GM23338 (cell line): ENCODE measurements at places on chromosomes 4 and X. TPM values are rescaled to one million over a fixed set of nuclear protein-coding genes. Genes with fewer than 3 reads are reported as not detected.
A peak's percentile ranks its signal among the peaks of the same experiment; 100 is the strongest.

DNA sequence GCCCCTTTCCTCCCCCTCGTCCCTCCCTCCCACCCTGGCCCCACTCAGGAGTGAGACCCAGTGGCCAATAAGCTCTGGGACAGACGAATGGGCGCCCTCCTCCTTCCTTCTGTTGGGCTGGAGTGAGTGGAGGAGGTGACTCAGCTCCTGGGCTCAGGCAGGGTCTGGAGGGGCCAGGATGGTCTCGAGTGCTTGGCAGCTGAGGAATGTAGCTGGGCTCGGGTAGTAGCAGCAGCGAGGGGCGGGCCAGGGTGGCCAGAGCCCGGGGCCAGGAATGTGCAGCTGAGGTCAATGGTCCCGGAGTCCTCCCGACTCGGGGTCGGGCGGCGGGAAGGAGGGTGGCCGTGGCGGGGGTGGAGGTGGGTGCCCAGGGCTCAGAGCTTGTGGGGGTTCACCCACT, 15.0 kb downstream of the G6PD start:
- no peak for DNase-seq

DNA sequence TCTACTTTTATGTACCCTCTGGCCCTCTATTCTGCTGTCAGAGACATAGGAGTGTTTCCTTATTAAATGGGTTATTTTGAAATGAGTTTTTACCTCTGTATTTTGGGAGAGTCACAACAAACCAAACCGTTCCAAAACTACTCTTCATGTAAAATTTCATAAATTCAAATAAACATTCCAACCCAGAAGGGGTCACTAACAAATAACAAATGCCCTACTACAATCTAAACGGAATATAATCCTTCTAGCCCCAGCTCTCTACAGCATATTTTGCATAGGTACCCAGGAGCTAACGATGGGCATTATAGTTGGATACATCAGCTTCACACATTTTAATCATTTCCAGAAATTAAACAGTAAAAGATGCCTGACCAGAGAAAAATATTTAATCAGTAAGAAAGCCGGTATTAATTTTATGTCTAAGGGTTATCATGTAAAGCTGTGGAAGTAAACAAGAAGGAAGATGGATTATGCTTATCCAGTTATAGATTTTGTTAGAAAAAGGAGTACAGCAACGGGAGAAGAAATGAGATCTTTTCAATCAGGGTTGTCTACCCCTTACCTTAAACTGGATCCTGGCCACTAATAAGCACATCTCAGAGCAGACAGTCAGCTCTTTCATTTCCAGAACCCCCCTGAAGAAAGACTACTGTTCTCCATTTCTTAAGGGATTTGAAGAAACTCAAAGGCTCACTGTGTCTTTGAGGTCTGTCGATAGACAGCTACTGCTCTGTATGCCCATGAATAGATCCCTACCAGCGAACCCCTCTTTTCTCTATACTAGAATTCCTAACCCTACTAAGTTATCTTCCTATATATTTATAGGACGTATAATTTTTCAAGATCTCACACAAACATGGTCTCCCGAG, 1.2 kb downstream of the UGDH start:
- no peak for DNase-seq

DNA sequence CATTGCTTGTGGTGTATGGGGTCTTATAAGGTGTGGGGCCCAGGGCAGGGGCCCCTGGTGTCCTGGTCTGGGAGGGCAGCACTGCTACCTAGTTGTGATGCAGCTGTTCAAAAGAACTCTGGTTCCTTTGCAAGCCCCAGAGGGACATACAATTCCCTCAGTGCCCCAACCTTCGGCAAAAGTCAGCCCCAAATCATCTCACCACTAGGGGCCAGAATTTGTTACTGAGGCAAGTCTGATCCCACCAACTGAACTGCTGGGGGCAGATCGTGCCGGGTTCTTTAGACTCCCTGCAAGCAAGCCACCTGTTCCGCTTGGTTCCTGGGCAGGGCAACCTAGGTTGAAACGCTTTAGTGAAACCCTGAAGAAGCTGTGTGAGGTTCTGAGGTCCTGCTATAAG, 180.1 kb upstream of the S100G start:
- peak; percentile 49 for DNase-seq

DNA sequence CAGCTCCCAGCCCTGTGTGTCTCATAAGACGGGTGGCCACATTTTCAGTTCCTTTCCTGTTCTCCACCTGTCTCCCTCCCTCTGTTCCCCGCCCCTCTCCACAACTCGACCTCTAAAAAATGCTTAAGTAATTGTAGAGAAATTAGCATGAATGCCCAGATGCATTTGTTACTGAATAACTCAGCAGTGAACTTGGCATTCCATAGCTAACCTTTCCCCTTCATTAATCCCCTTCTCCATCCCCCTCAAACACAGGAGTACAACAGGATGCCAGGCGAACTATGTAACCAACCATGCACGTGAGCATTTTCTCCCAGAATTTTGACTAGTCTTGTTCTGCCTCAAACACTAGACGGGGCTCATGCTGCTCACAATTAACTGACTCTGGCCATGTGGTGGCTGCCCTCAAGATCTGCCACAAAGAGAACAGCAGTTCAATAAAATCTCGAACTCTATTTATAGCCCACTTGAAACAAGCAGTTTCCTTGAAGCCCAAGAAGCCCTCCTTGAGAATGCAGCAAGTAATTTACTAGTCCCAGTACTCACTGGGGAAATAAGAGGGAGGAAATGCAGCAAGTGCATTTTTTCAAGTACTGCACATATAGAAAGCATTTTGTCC, 351.2 kb downstream of the ARHGAP24 start:
- peak; percentile 75 for DNase-seq

- no peak for DNase-seq
Measured at GRCh38 chrX:39174772-39175417, 373.6 kb downstream of the MID1IP1 start.

SPINK2 gene
- polyA plus RNA-seq: 4.3 and 6.4 TPM in 2 replicates

GRCh38 chrX:103211012-103211715, 3.7 kb upstream of the BEX4 start:
- peak; percentile 76 for DNase-seq

PDZD4 gene
- polyA plus RNA-seq: 30.5 and 34.5 TPM in 2 replicates

GRCh38 chr4:75841641-75842520, 60.4 kb downstream of the PPEF2 start:
- peak; percentile 46 for DNase-seq

GRCh38 chr4:15894921-15895916, 43.3 kb downstream of the FGFBP1 start:
- DNase-seq: no peak

FANCB gene
- polyA plus RNA-seq: 14.3 and 16.2 TPM in 2 replicates

DNA sequence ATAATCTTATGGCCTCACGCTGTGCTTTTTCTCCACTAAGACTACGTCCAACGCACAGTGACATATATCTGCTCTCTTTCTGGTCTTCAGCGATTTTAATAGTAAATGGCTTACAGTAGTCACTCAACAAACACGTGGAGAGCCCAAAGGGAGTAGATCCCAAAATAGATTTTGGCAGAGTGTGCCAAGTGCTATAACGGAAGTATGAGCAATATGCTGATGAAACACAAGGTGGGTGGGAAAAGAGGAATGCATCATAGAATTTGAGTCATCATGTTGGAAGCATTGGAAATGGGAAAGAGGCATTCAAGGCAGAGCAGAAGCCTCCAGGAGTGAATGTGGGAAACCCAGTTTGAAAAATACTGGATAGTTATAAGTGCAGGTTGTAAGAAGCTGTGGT, 129.1 kb upstream of the LDB2 start:
- DNase-seq: no peak

- no peak for DNase-seq
Measured at GRCh38 chr4:177511611-177512010, 69.4 kb upstream of the AGA start.

- DNase-seq: peak; percentile 15
Measured at GRCh38 chr4:169854090-169854489, 96.3 kb upstream of the HPF1 start.

DNA sequence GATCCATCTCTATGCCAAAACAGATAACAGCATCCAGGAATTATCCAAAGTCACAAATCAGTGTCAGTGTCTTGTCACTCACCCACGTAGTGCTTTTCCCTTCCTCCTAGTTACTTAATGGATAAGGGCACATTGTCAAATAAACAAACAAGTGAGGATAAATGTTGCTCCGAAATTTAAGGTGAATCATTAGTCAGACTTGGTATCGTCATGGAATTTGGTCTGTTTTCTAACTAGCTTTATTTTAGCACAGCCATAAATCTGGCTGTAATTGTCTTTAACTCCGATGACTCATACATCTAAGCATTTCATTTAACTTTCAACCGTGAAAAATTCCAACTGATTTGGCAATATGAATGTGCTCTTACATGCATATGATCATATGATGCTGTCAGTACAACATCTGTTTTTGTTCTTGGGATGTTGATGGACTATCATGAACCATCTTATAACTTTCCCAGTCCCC, 83.3 kb downstream of the SNCA start:
- DNase-seq: no peak

GRCh38 chr4:166091912-166092510, 219.0 kb downstream of the TLL1 start:
- DNase-seq: peak; percentile 54

DNA sequence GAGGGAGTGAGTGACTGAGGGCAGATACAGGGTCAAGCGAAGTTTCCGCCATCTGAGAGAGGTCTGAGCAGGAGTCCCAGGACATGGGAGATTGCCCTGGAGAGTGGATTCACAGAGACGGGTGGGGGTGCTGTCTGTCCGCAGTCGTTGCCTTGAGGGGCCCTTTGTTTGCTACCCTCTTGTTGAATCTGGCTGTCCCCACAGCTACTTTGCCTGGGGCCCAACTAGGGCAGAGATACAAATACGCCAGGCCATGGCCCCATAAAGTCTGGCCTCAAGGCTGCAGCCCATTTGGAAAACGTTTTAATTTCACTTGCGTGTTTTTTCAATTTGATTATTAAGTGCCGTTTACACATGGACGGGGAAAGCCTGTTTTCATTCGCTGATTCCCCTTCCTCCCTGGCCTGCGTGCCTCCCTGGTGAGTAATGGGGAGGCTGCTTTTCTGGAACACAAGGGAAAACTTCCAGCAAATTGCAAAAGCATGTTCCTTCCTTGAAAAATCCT, 134.4 kb downstream of the SMIM20 start:
- DNase-seq: no peak

DNA sequence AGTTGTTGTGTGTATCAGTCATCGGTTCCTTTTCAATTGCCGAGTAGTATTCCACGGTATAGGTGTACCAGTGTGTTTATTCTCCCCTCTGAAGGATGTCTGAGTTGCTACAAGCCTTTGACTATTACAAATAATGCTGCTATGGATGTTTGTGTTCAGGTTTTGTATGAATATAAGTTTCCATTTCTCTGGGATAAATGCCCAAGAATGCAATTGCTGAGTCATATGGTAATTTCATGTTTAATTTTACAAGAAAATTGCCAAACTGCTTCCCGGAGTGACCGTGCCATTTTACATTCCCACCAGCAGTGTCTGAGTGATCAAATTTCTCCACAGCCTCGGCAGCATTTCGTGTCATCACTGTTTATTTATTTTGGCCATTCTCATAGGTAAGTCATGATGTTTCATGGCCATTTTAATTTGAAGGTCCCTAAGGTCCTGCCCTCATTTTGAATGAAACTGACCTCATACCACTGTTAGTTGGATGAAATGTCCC, 73.9 kb downstream of the IRF2 start:
- DNase-seq: no peak

- DNase-seq: peak; percentile 80
Measured at GRCh38 chr4:153257991-153258390, 53.7 kb downstream of the TRIM2 start.

DNA sequence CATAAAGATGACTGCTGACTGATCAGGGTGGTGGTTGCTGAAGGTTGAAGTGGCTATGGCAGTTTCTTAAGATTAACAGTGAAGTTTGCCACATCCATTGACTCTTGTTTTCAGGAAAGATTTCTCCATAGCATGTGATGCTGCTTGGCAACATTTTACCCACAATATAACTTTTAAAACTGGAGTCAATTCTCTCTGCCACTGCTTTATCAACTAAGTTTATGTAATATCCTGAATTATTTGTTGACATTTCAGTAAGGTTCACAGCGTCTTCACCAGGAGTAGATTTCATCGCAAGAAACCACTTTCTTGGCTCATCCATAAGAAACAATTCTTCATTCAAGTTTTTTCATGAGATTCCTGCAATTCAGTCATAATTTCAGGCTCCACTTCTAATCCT, 166.5 kb upstream of the SPRY1 start:
- no peak for DNase-seq

DNA sequence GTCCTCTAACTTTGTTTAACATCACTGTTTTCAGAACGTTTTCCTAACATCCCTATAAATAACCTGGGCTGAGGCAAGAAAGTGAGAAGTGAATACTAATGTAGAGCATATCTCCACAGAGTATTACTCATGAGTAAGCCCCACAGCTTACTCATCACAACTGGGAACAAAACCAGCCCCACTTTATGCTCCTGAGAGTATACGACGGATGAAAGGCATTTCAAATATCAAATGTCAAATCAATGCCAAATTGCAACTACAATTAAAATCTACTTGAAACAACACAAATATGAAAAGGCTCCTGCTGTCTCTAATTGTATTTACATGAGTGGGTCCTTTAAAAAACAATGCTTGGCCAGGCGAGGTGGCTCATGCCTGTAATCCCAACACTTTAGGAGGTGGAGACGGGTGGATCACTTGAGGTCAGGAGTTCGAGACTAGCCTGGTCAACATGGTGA, 41.2 kb downstream of the SH3RF1 start:
- DNase-seq: no peak

GRCh38 chrX:68432648-68433047, 647 bp downstream of the OPHN1 start:
- no peak for DNase-seq

DNA sequence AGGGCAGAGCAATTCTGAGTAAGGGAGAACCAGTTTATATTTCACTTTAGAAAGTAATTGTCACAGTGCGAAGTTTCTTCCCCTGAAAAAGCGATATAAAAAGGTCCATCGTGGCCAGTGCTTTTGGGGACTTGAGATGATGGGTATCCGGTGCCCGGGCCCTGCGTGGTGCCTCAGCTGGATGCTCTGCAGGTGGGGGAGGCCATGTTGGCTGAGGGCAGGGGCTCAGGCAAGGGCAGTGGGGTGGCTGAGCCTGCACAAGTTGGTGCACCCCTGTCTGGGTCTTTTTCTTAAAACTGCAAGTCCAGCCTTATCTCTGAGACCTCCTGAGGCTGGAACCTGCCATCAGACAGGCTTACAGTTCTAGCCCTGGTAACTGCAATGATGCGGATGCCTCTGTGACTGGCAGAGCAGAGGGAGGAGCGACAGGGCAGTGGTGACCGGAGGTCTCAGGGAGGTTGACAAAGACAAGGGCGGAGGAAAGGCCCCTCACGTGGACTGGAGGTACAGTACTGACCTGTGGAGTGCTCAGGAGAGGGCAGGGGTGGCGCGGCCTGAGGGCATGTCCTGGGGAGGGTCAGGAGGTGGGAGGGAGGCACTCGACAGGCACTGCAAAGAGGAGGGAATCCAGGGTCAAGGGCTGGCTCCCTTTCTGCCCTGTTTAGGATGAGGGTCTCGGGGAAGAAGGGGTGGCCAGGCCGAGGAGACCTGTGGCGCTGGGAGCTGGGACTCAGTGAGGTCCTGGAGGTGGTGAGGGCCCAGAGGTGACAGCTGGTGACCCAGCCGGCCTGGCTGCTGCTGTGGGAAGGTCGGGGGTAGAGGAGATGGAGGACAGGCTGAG, 1.8 kb downstream of the RGS12 start:
- no peak for DNase-seq
